ENCODE measurements at places on chromosomes 7 and 10. TPM values are rescaled to one million over a fixed set of nuclear protein-coding genes. Genes with fewer than 3 reads are reported as not detected.

- DNase-seq, result peak; percentile 2
These were observed 151.0 kb downstream of the CHCHD3 start for GRCh38 chr7:132930881-132931280.

DNA sequence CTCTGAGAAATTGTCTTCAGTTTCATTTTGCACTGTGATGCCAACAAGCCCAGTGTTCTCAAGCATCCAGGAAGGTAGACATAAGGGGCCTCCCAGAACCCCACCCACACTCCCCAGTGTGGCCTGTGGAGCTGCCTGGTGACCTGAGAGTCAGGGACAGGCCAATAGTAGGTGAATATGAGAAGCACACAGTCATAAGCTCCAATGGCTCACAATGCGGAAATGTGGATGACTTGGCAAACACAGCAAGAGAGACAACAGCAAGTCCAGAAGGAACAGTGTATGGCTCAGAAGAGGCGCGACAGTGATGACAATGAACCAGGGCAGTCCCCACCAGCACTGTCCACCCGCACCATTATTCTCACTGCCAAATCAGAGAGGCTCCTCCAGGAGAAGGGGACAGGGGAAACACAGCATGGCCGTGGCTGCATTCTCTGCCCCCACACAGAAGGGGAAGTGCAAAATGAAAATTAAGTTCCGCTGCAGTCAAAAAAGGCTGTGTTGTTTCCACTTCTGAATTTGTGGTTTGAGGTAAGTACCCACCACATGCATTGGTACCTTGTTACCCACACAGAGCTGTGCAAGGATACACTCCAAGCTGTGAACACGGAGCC lies 419.8 kb downstream of the GRID1 start:
- no peak for DNase-seq

DNA sequence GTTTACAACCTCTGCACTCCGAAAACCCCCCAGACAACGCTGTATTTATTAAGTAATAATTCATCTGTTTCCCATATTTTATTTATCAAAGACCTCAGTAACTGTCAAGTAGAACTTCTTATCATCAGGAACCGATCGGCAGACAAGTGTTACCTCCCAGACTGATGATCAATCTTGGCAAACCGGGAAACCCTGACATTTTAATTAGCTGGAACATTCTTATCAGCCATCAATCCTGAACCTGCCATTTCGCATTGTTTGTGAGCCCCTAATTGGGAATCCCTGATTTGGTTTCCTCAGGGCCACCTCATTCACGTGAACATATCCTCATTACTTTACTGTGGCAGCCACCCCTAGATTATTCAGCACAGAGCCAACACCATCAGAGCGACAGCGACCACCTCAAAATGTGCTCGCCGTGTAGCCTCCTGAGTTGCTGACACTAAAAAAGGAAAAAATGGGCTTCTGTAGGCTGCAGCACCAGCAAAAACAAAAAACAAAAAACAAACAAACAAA lies 93.6 kb upstream of the SDK1 start:
- DNase-seq, result no peak

DNA sequence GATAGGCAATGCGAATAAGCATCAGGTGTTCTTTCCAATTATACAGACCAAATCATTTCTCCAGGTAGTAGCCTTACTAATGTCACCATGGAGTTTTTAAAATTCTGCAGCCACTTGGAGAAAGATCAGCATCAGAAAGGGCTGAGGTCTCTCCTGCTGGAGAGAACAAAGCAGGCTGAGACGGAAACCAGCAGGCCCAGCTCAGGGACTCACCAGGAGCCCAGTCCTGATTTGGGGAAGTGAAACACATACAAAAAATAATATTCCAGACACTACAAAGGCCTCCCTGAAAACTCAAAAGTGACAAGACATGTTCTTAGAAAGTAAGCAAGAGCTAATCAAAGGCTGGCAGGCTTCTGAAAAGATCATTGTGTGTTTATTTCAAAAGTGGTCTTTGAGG lies 207.1 kb upstream of the GHITM start:
- DNase-seq, result no peak

GRCh38 chr7:128919881-128920799 lies 9.6 kb upstream of the KCP start:
- no peak for DNase-seq

DNA sequence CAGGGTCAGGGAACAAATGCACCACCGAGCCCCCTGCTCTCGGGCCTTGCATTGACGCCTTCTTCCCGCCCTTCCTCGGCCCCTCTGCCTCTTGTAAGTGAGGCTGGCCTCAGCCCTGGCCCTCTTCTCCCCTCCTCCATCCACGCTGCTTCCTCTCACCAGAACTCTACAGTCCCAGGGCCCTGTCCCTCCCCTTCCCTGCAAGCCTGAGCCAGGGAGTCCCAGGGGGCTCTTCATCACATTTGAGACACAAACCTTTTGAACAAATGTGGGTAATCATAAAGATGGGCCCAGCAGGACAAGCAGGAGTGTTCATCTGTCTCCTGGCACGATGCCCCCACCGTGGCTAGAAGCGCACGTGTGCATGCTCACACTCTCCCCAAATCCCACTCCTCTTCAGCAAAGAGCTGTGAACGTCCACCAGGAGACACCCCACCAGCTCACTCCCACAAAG lies 57.7 kb downstream of the SLIT1 start:
- DNase-seq, result no peak

DNA sequence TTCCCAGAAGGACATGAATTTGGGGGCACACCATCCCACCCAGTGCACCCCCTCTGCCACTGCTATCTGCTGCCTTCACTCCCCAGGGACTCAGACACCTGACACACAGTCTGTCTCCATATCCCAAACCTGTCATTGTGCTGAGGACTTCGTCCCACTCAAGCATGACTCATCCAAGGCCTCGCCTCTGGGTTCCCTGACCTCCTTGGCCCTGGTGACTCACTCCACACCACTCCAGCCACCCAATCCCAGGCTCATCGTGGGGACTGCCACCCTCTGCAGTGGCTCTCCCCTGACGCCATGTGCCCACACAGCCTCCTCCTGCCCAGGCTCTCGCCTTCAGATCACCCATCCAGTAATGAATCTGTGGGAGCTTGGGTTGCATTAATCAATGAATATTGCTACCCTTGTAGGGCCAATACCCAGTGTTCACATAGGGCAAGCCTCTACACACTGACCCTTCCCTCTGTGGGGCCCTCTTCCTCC lies 6.6 kb upstream of the INSIG1 start:
- DNase-seq, result peak; percentile 88

The GRID2IP gene
- 0.22 TPM for total RNA-seq

- no peak for DNase-seq
These were observed 853.8 kb downstream of the GRM8 start for GRCh38 chr7:126398851-126399529.

DNA sequence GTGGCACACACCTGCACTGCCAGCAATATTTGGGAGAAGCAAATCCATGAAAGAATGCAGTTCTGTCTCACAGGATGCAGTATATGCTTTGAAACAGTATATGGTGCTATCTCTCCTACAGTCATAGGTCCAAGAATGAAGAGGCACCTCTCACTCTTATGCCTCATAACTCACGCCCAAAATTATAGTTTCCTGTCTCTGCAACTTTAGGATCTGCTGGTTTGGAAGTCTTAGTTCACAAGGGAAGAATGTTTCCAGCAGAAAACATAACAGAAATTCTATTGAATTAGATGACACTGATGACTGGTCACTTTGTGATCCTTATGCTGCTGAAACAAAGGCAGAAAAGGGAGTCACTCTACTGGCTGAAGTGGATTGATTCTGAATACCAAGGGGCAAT lies 5.7 kb downstream of the C10orf67 start:
- peak; percentile 19 for DNase-seq

DNA sequence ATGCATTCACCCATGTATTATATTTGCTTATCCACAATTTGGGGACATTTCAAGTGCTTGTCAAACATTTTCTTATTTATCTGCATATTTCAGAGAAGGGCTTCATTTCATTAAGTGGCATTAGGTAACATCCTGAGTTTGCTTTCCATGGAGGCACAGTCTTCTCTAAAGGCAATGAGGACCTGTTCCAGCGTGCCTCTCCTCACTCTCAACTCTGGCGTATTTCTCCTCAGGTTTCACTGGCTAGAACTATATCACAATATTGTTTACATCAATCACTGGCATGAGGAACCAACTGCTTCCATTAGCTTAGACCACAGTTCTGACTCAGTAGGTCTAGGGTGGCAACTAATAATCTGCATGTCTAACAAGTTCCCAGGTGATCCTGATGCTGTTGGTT lies 177.2 kb downstream of the TAX1BP1 start:
- no peak for DNase-seq

The ARHGEF35 gene
- total RNA-seq, result not detected

The PIK3AP1 gene
- 12.1 TPM for total RNA-seq

GRCh38 chr7:8436965-8437364 lies 3.6 kb downstream of the NXPH1 start:
- peak; percentile 18 for DNase-seq

The PALD1 gene
- total RNA-seq, result 4.0 TPM

- peak; percentile 8 for DNase-seq
These were observed 65.9 kb downstream of the ZNF467 start for GRCh38 chr7:149707448-149707886.

DNA sequence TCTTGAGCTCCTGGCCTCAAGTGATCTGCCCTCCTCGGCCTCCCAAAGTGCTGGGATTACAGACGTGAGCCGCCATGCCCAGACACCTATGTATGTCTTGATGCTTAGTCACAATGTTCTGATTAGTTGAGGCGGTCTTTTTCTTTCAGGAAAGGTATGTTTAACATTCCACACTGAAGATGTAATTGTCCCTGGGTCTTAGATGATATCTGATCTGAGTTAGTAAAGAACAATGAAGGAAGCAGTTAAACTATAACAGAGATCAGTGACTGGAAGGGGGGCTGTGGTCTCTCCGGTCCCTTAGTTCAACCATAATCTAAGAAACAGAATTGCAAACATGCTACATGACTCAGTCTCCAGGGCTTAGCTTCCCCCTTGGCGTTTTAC lies 31.5 kb upstream of the SH2D4B start:
- peak; percentile 88 for DNase-seq

GRCh38 chr10:100482834-100483185 lies 20.0 kb downstream of the WNT8B start:
- DNase-seq, result no peak

The ABLIM1 gene
- total RNA-seq, result 1.8 TPM

Data from A172 (cell line).